Central memory CD4-positive, alpha-beta T cell (primary cell): ENCODE measurements at places on chromosomes 6 and 20.

- DNase-seq: no peak
These were observed 49.5 kb upstream of the PCSK2 start for GRCh38 chr20:17177341-17177740.

GRCh38 chr6:35040398-35040797 lies 100.7 kb downstream of the TCP11 start:
- no peak for DNase-seq

DNA sequence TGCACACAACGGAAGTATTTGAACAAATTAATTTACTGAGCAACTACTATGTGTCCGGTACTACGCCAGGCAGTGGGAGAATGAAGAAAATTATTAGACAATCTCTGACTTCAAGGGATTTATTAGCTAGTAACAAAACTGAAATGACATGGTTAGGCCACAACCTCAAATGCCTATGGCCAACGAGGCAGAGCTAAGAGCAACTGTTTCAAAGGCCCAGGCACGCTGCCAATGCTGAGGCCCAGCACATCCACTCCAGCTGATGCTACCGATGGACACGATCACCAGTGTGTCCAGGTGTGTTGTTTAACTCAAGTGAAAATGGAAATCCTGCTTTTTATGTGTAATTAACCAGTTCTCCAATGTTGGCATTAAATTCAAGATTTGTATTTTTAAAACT lies 420.9 kb downstream of the PRKN start:
- no peak for DNase-seq

- DNase-seq: no peak
These were observed 97.2 kb downstream of the ASXL1 start for GRCh38 chr20:32455171-32455900.

GRCh38 chr6:107402533-107402932 lies 56.8 kb downstream of the PDSS2 start:
- no peak for DNase-seq

GRCh38 chr20:33664762-33665144 lies 2.0 kb upstream of the ACTL10 start:
- no peak for DNase-seq

GRCh38 chr6:148203970-148204369 lies 138.7 kb upstream of the SASH1 start:
- DNase-seq: peak; percentile 83

DNA sequence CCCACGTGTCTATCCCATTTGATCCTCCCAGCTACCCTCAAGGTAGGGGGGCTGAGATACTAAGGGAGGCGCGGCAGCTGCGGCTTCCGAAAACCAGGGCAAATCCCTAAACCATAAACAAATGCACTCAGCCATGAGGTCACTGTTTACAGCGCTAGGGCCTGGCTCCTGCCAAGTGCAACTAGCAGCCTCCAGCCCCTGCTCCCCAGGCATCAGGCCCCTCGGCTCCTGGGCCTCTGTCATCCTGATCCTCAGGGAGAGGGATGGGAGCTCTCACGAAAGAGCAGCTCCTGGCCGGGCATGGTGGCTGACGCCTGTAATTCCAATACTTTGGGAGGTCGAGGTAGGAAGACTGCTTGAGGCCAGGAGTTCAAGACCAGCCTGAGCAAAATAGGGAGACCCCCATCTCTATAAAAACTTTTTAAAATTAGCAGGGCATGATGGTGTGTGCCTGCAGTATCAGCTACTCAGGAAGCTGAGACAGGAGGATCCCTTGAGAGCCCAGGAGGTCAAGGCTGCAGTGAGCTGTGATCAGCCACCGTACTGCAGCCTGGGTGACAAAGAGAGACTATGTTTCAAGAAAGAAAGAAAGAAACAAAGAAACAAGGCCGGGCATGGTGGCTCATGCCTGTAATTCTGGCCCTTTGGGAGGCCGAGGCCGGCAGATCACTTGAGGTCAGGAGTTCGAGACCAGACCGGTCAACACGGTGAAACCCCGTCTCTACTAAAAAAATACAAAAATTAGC lies 42.5 kb upstream of the TLDC2 start:
- no peak for DNase-seq

DNA sequence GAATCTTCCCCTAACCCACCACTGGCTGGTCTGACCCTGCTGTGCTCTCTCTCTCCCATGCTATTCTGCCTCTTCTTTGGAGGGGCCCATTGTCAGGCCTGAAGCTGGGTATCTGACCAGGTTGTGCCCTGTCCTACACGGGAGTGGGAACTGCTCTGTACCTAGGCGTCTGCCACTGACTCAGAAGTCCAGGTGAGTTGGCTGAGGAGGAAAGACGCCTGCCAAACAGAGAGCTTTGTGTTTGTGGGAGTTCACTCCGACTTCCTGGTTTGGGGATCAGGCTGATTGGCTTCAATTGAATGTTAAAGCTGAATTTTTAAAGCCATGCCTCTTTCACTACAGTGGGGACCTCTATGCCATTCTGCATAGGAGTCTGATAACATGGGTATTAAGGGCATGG lies 136.0 kb downstream of the CCDC170 start:
- no peak for DNase-seq
